ENCODE measurements at places on chromosomes 5 and 9. TPM values are rescaled to one million over a fixed set of nuclear protein-coding genes. Genes with fewer than 3 reads are reported as not detected.

GRK6 gene
- 38.2 TPM for total RNA-seq

GLE1 gene
- 17.4 TPM for total RNA-seq

OLFML2A gene
- total RNA-seq = 169 TPM

CFAP77 gene
- total RNA-seq = 0.48 TPM

SPINK7 gene
- total RNA-seq = not detected

SPATA31D4 gene
- not detected for total RNA-seq

All from osteocyte (in vitro differentiated cells).